ENCODE measurements at places on chromosomes 5 and 9.

- no peak for DNase-seq
Measured at GRCh38 chr9:32339424-32339823, 45.0 kb upstream of the ACO1 start.

DNA sequence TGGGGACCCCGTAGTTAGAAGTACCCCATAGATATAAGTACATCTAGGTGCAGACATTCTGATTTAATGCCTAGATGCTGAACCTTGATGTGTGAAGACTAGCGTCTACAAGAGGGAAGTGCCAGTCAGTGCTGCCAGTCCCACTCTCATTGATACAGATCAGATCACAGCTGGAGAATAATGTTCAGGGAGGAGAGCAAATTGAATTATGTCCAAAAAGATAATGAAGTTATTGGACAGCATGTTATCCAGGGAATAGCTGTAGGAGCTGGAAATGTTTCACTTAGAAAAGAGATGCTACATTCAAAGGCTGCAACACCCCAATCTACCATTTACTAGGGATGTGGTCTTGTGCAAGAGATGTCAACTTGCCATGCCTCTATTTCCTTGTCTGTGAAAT is 15.9 kb upstream of the RNF183 start:
- DNase-seq, result no peak

DNA sequence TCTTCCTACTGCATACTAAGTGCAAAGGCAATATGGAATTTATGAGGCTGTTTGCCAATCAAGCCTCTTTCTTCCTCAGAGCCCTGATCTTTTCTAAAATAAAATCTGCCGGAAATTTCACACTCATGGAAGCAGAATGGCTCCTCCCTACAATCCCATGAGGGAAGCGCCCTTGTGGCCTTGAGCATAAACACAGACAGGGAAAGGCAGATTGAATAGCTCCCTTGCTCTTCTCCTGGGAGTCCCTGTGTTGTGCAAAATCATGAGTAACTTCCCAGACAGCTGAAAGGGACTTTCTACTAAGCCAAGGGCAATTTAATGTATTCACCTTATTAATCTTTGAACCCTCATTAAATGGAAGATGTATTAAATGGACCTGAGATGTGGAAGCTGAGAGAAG is 226.1 kb upstream of the PIK3R1 start:
- no peak for DNase-seq

DNA sequence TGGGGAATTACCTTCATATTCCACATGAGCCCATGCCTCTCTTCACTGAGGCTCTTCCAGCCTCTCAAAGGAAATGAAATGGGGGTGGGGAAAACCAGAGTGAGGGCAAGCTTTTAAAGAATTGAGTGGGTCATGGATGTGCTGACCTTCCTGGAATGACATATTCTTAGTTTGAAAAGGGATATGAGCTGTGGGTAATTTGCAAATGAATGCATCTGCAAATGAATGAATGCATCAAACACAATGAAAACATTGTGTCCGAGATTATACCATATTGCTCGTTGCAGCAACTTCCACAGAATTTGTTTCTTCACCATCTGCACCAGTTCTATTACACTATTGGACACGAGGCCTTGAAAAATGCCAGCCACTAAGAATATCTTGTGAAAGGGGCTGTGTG is 198.6 kb upstream of the CDH6 start:
- DNase-seq, result peak; percentile 5

GRCh38 chr9:137357166-137357565 is 55.1 kb upstream of the NRARP start:
- no peak for DNase-seq

DNA sequence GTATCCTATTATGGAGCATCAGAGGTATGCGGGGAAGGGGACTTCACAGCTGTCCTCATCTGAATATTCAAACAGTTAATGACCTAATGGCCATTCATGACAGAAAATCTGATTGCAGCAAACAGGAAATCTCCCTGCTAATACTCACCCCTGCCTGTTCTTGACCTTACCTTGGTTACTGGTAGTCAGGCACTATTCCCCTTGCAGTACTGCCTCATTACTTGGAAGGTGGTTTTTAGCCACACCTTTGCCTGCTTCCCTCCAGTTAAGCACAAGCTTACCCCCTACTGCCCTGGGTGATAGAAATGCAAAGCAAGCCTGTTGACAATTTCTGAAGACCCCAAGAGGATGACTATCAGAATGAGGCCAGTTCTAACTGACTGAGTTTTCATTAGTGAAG is 332.4 kb downstream of the NTRK2 start:
- DNase-seq, result no peak

DNA sequence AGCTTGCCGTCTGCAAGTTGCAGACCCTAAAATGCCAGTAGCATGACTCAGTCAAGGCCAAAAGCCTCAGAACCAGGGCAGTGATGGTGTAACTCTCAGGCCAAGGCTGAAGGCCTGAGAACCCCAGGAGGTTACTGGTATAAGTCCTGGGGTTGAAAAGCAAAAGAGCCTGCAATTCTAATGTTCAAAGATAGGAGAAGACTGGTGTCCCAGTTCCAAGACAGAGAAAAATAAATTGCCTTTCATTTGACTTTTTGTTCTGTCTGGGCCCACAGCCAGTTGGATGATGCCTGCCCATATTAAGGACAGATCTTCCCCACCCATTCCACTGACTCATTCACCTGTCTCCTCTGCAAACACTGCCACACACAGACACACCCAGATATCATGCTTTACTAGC is 673.2 kb downstream of the CDH18 start:
- no peak for DNase-seq

GRCh38 chr5:150411245-150411979 is 1.3 kb downstream of the CD74 start:
- DNase-seq, result no peak

- no peak for DNase-seq
Measured at GRCh38 chr9:98778251-98778650, 18.1 kb downstream of the ANKS6 start.

DNA sequence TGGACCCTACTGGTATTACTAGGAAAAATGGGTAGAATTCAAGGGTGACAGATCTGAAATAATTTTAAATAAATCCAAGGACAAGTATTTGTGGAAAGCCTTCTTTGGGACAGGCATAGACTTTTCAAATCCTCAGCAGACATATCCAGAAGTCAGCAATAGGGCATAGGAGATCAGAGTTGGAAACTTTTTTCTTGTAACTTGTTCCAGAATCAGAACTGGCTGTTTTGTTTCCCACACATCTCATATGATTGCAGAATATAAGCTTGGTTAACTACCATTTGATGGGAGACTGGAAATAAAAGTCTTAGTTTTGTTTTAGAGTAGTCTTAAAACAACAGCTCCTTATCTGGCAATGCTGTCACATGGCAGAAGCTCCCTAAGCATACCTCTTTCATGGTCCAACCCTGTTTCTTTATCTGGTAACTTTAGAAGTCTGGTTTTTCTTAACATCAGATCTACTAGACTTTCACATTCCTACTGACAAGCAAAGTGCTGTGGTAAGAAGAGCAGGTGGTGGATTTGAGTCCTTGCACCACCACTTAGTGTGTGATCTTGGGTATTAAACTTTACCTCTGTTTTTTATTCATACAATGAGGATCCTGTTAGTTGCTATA is 25.1 kb downstream of the XRCC4 start:
- no peak for DNase-seq

GRCh38 chr5:144644317-144644716 is 473.6 kb downstream of the KCTD16 start:
- DNase-seq, result no peak

GRCh38 chr5:138466125-138466899 is 1.0 kb downstream of the EGR1 start:
- DNase-seq, result no peak

- DNase-seq, result peak; percentile 85
Measured at GRCh38 chr9:133238851-133239532, 29.9 kb upstream of the OBP2B start.

- DNase-seq, result no peak
Measured at GRCh38 chr5:74510476-74511075, 130.0 kb downstream of the ENC1 start.
